ENCODE measurements at places on chromosomes 7 and 10.

DNA sequence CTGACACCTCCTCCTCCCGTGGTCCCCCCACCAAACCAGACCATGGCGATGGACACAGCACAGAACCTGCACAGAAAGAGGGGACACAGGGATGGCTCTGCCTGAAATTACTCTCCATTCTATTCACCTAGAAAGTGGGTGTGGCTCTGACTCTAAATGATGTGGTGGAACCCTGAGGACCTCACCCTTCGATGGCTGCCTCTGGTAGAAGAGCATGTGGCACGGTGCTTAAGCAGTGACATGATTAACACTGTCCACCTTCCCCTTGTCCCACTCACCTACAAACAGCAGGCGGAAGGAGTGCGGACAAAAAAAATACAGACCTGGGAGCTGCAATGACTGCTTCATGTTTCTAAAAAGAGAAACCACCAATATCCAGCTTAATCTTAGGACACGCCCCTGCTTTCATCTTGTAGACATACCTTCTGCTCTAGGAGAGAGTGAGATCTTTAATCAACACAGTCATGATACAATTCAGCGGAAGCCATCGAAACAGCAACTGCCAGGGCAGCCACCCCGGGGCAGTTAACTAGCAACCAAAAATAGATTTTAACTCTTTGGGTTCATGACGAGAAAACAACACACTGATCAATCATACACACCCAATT lies 11.4 kb downstream of the JCAD start:
- DNase-seq = no peak

DNA sequence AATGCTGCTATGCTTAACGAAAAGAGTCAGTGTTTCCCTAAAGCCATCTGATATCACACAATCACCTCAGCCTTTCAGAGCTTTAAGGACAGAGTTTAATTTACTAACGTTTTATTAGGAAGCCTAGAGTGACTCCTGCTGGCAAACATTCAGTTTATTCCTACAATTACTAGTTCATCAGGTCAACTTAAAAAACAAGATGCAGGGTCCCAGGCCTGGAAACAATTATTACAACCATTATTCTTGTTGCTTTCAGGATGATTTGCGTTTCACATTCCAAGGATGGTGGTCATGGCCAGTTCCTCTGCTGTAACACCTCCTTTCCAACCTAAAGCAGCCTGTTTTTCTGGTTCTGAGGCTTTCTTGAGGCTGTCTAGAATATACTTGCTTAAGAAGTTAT lies 1.5 kb upstream of the FAM53B start:
- DNase-seq = no peak

DNA sequence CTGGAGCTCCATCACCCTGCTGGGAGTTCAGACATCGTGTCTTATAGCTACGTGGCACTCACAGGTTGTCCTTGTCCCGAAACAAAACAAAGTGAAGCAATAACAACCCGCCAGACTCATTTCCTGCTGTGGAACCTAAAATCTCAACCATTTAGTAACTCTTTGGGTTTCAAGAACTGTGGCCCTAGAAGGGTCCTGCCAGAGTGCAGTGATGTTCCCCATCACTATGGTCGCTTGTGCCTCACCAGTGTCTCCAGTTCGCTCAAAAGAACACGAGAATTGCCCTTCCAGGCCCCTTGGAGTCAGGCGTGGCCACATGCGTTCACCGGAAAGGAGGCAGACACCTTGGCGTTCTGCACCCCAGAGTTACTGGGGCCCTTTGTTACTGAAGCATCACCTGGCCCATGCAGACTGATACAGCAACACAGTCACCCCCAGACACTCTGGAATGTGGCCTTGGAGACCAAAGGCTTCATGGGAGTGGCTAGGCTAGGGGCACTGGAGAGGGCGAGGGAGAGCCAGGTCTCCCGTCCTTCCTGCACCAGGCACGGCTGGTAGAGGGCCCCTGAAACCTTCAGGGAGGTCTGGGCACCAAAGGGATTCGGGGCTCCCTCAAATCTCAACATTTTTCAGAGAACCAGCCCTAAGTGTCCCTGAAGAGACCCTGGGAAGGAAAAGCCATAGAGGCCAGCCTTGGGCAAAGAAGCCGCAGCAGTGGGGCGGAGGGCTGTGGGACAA lies 908 bp downstream of the CRYGN start:
- no peak for DNase-seq

GRCh38 chr10:77349226-77349625 lies 288.4 kb downstream of the KCNMA1 start:
- DNase-seq = no peak

DNA sequence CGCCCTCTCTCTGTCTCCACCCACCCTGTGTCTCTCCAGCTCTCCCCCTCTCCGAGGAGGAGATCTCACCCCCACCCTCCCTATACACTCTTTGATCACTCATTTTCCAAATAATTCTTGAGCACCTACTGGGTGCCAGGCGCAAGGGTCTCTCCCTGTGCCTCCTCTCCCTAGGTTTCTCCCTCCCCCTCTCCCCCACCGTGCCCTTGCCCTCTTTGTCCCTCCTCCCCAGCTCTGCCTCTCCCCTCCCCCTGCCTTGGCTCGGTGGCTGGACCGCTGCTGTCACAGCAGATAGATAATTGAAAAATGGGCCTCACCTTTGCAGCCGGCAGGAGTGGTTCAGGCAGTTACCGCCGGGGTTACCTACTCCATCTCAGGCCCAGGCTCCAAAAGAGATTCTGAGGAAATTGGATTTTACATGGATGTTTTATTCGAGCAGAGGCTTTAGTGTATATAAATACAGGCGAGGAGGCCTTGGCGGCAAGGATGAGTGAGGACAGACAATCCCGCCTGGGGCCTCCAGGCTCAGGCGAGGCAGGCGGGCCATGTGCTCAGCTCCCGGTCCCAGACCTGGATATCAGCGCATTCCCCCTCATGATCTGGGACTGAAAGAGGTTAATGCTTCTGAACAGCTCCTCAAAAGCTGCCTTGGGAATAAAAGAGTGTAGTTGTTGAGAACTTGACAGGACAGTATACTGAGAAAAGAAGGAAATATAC lies 60.8 kb upstream of the BTRC start:
- no peak for DNase-seq

- no peak for DNase-seq
Observed at GRCh38 chr7:85664341-85664740, 477.5 kb upstream of the SEMA3D start.

GRCh38 chr10:79890469-79890868 lies 58.4 kb downstream of the SFTPD start:
- DNase-seq = no peak

DNA sequence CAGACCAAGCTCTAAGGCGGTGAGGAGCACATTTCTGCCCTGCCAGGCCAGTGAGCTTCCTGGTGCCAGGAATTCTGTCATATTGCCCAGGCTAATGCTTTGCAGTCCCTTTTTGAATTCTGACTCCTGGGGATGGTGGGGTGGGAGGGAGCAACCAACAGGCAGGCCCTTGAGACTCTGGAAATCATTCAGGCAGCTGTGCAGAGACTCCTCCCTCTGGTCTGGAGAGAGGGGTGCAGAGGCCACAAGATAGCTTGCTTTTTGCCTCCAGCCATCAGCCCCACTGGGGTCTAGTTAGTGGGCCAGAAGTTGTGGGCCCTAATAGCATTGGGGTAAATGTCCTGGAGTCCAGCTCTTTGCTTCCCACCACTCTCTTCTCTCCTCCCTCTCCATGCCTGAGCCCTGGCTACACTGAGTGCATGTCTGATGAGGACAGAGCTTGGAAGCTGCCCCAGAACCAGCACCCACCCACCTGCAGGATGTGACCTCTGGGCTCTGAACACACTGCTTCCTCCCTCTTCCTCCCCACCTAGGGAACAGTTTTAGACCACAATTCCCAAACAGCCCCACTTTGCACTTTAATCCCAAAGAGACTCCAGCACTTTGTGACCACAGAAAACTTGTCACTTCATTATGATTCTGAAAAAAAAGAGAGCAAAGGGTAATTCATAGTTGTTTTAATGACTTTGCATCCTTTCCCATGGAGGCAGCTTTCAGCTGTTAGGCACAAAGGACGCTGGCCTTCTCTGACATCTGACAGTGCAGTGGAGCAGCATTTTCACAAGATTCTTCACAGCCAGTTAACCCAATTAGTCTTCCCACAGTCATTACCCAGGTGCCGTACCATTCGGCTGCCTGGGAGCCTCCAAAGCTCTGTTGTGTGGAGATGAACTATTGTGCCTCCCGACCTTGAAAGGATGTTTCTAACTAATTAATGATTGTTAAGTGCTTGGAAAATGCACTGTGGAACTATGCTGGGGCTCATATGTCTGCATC lies 262.5 kb downstream of the TRIL start:
- DNase-seq = no peak

- no peak for DNase-seq
Observed at GRCh38 chr7:149321978-149322541, 60.1 kb downstream of the ZNF783 start.

GRCh38 chr7:90603346-90603745 lies 7.2 kb downstream of the CDK14 start:
- DNase-seq = no peak

DNA sequence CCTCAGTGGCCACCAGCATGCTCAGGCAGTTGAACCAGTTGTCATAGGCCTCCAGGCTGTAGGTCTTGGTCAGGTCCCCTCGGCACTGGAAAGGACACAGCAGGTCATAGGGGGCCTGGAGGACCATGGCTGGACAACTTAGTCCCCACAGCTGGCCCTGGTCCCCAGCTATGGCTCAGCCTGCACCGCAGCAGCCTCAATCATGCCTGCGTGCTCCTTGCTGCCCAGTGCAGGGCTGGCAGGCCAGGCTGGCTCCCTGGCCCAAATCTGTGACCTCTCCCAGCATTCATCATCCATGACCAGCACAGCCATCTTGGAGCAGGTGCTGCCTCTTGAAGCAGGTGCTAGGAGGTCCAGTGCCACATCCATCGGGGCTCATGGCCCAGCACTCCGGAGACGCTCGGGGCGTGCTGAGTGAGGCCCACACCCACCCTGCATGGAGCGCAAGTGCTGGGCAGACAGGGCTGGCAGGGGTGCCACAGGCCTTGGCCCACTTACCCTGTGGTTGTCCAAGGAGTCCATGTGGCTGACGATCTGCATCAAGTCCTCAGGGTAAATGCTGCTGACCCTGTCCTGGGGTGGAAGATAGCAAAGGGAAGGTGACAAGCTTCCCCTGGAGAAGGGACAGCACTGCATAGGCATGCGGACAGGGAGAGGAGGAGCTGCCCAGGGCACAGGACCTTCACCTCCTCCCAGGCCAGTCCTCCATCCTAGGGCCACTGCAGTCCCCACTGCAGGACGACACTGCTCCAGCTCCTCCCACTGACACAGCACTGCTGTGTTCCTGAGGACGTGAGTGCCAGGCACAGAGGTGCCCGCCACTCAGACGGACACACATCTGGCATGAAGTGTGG lies 61.7 kb downstream of the CSGALNACT2 start:
- DNase-seq = no peak

DNA sequence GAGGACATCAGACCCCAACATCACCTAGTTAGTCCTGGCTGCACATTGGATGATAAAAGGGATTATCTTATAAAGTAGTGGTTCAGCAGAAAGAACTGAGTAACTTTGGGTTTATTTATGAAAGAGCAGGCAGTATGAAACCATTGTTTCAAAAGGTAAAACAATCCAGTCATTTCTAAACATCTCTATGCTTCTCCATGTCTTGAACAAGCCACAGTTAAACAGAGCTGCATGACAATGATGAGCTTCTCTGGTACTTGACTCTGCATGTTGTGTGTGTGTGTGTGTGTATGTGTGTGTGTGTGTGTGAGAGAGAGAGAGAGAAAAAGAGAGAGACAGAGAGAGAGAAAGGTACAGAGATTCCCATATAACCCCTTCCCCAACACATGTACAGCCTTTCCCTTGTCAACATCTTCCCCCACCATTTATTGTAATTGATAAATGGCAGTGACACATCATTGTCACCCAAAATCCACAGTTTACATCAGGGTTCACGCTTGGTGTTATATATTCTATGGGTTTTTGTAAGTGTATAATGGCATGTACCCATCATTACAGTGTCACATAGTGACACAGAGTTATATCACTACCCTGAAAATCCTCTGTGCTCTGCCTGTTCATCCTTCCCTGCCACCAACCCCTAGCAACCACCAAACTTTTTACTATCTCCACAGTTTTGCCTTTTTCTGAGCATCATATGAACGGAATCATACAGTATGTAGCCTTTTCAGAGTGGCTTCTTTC lies 32.8 kb upstream of the SLC18A3 start:
- DNase-seq = no peak

DNA sequence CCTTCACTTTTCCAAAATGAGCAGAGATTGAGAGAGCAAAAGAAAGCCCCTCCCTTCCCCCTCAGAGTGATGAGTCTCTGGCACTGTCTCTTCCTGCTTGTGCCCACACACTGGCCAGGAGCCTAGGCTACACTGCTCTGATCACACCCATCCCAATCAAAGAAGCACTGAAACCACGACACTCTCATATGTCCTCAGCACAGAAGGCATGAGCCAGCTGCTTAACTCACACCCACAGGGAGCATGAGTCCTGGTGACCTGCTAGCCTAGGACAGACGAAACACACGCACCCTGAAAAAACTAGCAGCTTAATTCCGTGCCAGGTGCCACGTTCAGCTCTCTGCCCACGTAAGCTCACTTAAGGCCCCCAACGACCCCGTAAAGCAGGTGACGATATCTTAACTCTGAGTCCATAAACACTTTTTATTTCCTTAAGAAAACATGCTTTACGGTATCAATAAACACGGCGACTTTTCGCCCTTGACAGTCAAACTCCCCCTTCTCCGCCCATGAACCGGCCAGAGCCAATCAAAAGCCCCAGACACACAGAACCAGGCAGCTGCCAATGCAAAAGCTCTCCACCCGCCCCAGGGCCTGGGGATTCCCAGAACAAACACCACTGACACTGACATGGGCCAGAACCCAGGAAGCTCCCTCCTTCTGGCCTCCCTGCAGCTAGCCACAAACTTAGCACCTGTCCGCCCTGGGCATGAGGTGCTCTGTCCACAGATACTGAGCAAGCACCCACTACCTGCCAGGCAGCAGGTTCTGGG lies 69.0 kb downstream of the TNRC18 start:
- peak; percentile 73 for DNase-seq

- DNase-seq = no peak
Observed at GRCh38 chr7:156192921-156193320, 380.7 kb upstream of the SHH start.

GRCh38 chr7:91496251-91496820 lies 232.1 kb downstream of the FZD1 start:
- DNase-seq = no peak

DNA sequence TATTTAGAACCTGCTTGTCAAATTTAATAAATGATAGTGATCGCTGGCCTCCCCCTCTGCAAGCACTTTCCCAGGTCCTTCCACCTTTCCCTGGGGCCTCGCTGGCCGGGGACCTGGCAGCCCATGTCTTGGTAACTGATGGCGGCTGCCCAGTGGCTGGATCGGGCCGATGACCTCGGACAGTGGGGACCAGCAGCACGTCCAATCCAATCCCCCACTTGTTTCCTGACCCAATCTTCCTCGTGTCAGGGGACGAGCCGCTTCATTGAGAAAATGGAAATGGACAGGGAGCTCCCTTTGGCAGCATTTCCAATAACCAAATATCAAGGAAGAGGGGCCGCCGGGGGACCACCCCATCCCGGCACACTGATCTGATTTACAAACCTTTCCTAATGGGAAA lies 17.2 kb downstream of the EBF3 start:
- no peak for DNase-seq

- no peak for DNase-seq
Observed at GRCh38 chr7:95589766-95590165, 6.5 kb downstream of the PDK4 start.

GRCh38 chr7:51309361-51310130 lies 7.1 kb downstream of the COBL start:
- DNase-seq = no peak

Data from pancreas (tissue), 10 donors.